ENCODE measurements at places on chromosomes 3 and 15.

- DNase-seq, result no peak
Observed at GRCh38 chr3:3127432-3128010, 781 bp downstream of the TRNT1 start.

DNA sequence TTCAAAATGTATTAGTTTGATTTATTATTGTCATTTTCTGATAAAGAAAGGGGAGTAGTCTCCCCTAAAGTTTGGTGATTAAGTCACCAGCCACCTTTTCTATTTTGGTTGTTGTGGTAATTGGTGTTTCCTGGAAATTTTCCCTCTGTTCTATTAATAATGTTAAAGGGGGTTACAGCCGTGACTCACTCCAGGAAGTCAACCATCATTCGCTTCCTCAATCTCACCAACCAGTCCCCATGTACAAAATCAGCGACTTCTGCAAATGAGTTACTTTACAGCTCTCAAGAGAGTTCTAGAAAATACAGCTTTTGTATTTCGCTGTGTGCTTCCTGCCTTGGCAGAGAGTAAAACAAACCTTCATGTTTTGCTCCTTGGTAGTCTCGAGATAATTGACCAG is 285.1 kb downstream of the LPP start:
- DNase-seq, result no peak

- no peak for DNase-seq
Observed at GRCh38 chr3:67017211-67017610, 19.1 kb downstream of the KBTBD8 start.

- no peak for DNase-seq
Observed at GRCh38 chr3:128496019-128496601, 3.1 kb upstream of the GATA2 start.

DNA sequence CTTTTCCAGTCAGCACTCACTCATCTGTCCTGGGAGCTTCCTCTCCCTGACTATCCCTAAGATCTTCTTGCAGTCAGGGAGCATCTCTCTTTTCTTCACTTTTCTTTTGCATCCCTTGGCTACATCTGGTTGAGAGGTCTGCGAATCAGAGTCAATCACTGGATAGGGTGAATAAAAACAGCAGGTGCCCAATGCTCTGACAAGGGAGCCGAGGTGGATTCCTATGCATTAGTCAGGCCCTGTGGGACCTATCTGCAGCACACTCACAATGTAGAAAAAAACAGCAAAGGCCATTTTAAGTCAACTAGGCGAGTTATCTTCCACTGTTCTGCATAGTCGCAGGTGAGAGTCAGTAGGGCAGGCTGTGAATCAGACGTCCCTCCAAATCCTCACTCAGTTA is 35.5 kb downstream of the DZIP1L start:
- DNase-seq, result no peak

DNA sequence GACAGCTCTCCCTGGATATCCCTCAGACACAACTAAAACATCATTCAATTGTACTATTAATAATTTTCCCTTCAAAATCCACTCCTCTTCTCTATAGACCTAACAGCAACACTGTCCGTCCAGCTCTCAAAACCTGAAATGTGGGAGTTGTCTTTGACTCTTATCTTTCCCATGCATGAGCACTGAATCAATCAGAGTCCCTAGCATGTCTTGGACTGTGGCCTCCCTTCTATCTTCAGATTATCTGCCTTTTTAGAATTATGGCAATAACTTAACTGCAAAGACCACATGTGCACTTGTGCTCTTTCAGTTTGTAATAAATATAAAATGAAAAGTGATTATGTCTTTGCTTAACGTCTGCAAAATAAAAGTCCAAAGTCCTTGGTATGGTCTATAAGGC is 107.0 kb downstream of the UBE3A start:
- DNase-seq, result no peak
